ENCODE measurements at places on chromosomes 5 and 9.

DNA sequence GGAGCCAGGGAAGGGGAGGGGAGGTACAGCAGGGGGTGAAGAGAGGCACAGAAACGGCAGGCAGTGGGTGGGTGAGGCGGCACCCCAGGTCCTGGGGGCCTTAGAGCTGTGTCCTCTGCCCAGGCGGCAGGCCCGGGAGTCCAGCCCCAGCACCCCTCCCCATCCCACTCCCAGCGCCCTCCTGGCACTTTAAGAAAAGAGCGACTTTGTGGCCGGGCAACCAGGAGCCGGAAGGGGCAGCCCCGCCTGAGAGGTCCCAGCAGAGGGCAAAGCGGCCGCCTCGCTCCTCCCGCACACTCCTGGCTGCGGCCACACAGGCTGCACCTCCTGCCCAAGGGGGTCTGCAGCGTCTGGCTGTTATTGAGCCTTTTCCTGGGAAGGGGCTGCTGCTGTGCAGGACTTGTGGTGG lies 42.6 kb downstream of the NACC2 start:
- DNase-seq: no peak

DNA sequence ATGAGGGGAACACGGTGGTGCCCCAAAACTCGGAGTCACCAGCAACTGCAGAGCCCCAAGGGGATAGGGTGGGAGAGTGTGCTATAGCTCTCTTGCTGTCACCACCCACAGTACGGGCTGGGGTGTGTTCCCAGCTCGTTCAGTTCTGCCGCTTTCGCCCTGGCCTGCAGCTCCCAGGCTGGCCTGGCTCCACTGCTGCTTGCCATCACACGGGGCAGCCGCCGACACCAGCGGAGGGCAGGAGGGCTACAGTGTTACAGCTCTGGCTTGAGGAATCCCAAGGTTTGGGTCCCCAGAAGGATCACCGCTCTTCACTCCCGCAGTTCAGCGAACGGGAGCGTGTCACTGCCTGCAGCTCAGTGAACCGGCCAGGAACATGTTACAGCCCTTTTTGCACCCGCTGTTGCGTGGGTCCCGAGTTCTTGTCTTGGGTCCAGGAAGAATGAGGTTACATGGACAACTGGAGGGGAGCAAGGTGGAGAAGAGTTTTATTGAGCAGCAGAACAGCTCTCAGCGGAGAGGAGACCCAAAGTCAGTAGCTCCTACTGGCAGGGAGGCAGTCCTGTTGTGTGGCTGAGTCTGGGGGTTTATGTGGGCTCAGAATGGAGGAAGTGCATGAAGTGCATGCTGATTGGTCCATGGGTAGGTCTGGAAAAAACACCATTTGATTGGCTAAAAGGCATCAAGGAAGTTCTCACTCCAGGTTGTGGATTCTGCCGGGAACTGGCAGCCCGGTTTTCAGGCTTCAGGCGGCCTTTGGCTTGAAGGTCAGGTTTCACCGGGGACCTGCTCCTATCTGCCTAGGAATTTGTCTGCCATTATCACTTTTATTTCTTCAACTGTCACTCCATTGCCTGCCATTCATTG lies 113.4 kb downstream of the EHMT1 start:
- no peak for DNase-seq

DNA sequence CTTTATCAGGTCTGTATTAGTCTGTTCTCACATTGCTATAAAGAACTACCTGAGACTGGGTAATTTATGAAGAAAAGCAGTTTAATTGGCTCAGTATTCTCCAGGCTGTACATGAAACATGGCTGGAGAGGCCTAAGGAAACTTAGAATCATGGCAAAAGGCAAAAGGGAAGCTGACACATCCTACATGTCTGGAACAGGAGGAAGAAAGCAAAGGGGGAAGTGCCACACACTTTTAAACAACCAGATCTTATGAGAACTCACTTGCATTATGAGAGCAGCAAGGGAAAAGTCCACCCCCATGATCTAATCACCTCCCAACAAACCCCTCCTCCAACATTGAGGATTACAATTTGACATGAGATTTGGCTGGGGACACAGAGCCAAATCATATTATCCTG lies 132.1 kb downstream of the PCSK1 start:
- DNase-seq: no peak

GRCh38 chr5:90476391-90476790 lies 1.7 kb downstream of the POLR3G start:
- DNase-seq: no peak

DNA sequence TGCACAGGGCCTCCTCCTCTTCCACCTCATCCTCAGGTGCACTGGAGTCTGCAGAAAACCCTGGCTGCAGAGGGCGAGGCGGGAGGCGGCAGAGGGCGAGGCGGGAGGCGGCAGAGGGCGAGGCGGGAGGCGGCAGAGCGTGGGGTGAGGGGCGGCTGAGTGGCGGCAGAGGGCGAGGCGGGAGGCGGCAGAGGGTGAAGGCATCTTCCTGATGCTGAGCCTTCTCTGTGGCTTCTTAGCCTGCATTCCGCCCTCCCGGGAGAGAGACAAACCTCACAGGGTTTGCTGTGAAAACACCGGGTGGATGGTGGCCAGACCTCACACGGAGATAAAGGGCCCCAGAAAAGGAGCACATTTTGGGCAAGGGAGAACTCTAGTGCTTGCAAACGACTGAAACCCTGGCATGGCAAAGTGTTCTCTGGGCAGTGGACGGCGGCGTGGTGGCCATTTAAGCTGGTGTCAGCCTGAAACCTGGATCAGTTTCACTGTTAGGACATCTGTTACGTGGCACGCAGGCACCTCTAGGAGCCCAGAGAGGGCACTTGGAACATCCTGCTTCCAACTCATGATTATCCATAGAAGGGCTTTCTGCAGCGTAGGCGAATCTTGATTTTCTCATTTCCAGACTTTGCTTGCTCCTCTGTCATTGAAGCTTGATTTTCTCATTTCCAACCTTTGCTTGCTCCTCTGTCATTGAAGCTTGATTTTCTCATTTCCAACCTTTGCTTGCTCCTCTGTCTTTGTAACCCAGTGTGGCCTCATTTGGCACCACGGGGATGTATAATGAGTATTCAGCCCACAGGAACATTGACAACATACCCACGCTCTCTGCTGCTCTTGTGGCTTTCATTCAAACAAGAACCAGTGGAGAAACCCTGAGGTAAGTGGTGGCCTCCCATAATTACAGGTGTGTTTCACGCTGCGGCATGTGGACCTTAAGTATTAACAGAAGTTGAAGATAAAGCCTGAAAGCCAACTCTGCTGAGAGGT lies 16.3 kb upstream of the PLEKHG4B start:
- DNase-seq: no peak

Measured in mucosa of gallbladder (tissue), 1 donor.